ENCODE measurements at places on chromosomes 5 and 9.
A peak's percentile ranks its signal among the peaks of the same experiment; 100 is the strongest.

GRCh38 chr9:105438141-105438806 is 9.6 kb upstream of the FSD1L start:
- DNase-seq, result no peak

DNA sequence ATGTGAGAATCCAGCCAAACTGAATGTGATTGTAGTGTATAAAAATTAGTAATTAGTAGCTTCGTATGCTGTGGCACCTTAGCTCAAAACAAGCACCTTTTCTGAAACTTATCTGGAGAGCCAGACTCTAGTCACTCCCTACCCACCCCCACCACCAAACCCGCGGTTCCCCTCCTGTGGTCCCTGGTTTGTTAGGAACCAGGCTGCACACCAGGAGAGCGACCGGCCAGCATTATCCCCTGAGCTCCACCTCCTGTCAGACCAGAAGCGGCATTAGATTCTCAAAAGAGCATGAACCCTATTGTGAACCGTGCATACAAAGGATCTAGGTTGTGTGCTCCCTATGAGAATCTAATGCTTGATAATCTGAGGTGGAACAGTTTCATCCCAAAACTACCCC is 498.6 kb downstream of the CHSY3 start:
- no peak for DNase-seq

- DNase-seq, result no peak
Observed at GRCh38 chr9:126612813-126613641, 701 bp upstream of the LMX1B start.

GRCh38 chr5:135829681-135830383 is 4.6 kb upstream of the SLC25A48 start:
- peak; percentile 23 for DNase-seq

DNA sequence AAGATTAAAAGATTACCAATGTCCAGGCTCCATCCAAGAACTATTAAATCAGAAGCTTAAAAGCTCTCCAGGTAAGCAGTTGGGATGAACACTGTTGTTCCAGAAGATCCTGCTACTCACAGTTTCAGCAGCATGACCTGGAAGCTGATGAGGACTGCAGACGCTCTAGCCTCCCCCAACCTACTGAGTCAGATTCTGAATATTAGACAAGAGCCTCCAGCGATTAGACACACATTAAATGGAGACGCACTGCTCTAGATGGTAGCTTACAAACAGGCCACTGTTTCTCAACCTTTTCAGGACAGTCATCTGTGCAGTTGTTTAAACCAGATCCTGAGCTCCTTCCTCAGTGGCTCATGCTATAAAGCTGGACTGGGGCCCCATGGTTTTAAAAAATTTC is 54.3 kb downstream of the MTMR12 start:
- DNase-seq, result no peak

- no peak for DNase-seq
Observed at GRCh38 chr5:163409384-163409783, 28.0 kb upstream of the CCNG1 start.

GRCh38 chr9:110152704-110153374 is 55.1 kb downstream of the C9orf152 start:
- DNase-seq, result no peak

GRCh38 chr9:126411225-126411947 is 84.8 kb downstream of the MVB12B start:
- no peak for DNase-seq

DNA sequence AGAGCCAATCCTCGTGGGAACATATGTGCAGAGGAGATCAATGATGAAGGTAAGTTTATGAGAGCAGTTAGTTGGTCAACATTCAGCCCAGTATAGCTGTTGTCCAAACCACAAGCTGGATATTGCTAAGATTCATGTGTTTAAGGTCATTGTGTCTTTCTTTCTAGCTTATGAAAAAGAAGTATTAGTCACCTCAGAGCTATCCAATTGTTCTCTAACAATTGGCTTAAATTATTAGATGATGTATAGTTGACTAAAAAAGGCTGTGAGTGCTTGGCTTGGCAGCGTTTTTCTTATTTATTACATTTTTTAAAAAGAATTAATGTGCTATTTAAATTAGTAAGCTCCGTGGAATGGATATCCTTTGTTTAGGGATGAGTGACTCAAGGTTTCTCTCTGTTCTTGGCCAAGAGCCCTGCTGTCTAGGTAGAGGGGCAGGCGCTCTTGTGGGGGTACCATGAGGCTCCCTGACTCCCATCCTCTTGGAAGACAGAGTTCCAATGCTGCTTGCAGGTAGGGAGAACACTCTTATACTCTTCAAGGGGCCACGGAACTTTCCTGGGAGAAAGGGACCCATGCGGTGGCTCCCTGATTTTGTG is 487.4 kb downstream of the IRX1 start:
- DNase-seq, result no peak

DNA sequence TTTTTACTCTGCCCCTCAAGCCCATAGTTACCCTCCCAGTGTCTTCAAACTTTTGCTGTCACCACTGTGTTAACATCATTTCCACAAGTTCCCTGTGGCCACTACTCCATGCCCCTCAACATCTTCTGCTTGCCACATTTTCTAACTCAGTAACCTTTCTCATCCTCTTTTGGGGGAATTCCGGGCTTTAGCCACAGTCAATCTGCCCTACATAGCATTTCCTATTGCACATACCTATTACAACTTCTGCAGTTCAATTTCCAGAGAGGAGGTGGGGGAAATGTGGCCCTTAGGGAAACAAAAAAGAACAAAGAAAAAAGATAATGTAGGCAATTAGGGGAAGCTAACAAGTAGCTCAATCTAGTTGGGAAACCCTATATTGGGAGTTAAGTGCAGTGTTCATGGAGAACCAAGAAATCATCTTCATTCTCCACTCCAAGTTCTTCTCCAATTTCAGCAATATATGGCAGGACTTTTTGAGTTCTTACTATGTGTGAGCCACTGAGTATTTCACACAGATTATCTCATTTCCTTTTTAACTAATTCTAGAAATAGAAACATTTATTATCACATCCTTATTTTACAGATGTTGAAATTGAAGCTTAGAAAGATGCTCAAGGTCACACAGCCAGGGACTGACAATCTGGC is 40.2 kb upstream of the LPAR1 start:
- no peak for DNase-seq

DNA sequence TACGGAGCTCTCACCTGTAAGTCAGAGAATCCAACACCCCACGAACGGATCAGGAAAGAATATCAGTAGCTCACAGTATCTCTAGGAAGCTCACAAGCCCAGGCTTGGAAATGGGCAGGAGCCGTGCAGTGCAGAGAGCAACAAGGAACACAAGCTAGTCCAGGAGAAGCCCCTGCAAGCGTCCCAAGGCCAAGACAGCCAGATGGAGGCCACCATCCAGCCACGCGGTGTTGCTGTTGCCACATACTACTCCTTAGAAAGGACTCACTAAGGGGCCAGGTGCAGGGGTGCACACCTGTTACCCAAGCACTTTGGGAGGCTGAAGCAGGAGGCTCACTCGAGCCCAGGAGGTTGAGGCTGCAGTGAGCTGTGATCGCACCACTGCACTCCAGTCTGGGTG is 15.4 kb upstream of the VAV2 start:
- no peak for DNase-seq

DNA sequence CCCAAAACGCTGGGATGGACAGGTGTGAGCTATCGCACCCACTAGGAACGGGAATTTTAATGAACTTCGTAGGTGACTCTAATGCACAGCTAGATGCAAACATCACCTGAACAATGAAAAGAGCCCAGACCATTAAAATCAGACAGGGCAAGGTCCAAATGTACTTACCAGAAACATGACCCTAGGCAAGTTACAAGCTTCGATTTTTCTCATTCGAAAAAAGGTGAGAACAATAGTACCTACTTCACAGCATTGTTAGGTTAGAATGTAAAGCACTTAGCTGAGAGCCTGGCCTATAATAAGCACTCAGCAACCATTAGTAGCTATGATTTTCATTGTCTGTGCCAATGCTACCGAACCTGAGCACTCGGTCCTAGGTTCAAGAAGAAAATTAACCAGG is 5.8 kb upstream of the KLHL3 start:
- DNase-seq, result no peak

- DNase-seq, result no peak
Observed at GRCh38 chr5:33713136-33713765, 178.5 kb downstream of the ADAMTS12 start.

DNA sequence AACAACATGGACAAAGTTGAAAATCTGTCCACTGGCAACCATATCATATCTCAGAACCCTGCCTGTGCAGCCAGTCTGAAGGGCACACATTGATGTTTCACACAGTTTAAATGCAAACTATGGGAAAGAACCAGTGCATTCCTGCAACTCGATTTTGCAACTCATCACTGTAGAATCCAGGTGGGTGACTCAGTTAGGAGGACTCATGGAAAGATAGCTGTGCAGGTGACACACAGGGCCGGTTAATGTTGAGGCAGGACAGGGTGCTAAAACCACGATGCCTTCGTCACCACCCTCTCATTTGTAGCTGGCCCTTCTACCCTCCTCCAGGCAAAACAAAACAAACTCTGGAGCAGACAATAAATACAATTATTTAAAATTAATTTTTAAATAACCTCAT is 62.8 kb downstream of the TLE1 start:
- DNase-seq, result no peak

- DNase-seq, result no peak
Observed at GRCh38 chr5:130496215-130496614, 592.0 kb downstream of the CHSY3 start.

DNA sequence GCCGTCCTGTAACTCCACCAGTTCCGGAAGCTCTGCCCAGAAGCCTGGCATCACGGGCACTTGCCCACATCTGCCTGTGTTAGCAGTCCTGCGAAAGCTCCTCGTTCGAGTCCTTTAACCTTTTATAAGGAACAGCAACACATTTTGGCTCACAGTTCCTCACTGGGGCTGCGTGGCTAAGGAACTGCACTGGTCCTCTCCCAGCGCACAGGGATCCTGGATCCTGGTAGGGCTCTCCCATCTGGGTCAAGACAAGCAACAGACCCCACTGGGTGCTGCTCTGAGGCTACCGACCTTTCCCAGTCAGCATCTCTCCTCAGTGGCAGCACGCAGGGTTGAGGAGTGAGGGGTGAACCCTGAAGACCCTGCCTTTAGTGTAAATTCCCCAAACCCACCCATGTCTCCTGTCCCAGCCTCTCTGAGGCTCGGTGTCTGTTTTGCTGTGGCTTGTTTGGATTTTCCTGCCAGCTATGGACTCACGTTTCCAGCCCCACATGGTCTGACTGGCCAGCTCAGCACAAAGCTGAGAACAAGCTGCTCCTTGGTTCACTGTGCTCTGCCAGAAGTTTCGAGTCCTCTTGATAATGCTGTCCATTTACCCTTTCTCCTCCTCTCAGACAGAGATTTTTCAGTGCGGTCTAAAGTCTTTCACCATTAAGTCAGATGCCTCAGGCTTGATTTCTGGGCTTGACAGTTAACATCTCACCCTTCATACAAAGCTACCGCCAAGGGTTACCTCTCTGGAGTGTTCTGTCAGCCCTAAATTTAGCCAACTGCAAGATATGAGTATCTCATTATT is 80.0 kb downstream of the AK8 start:
- no peak for DNase-seq

GRCh38 chr9:37641331-37641730 is 9.4 kb upstream of the FRMPD1 start:
- no peak for DNase-seq

DNA sequence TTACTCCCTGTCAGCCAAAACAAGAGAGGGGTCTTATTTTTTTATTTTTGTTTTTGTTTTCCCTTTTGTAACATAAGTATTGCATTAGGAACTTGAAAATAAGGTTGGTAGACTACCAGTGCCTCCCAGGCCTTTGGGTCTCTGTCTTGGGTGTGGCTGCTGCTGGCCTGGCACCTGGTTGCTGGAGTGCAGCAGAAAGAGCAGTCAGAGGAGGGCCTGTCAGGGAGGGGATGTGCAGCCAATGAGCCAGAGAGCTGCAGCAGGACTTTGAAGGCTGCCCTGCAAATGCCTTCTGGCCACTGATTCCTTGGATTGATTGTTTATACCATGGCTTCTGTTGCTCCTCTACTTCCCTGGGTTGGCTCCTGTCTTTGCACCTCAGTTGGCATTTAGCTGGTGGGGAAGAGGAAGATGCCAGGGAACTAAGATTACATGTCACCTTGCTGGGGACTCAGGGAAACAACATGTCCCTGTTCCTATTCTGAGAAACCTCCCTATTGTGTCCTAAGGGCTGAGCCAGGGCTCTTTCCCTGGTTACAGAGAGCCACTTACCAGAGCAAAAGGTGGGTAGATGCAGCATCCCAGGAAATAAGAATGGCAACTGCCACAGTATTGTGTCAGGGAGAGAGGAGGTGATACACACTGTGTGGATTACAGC is 66.6 kb downstream of the ANGPTL2 start:
- DNase-seq, result no peak

DNA sequence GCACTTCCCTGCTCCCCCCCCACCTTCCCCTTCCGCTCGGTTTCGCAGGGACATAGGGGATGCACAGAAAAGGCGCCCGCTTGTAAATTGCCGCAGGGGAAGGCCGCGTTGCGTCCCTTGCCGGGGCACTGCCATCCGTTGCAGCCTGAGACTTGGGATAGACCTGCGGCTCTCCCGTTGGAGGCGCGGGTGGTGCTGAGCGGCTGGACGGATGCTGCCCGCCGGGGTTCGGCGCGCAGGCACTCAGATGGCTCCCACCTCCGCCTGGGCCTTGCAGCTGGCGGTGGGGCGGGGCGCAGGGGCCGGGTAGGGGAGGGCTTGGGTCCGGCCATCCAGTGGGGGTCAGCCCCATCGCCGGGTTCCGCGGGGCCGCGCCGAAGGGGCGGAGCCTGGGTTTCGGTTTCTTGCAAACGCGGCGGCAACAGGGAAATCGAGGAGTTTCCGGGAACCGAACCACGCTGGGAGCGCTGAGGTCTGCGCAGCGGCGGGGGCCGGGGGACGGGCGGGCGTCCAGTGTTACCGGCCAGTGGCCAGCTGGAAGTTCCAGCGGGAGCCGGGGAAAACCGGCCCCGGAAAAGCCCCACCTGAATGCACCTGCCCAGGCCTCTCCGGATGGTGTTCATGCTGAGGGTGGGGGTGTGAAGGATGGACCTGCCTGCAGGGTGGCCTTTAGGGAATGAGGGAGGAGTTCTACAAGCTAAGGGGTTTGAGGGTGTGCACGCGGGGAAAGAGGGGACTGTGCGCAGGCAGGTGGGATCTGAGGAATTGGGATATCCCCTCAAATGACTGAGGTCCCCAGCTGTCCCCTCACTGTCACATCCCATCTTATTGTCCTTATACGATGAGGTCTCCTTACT is 6.3 kb upstream of the IRF1 start:
- DNase-seq, result peak; percentile 53

- DNase-seq, result no peak
Observed at GRCh38 chr5:44372028-44372427, 17.2 kb downstream of the FGF10 start.
